Brain pericyte (primary cell): ENCODE measurements at places on chromosomes 1 and 21.

- no peak for DNase-seq
Observed at GRCh38 chr1:165884690-165885304, 57.4 kb downstream of the UCK2 start.

- DNase-seq, result no peak
Observed at GRCh38 chr1:203367057-203367456, 16.1 kb upstream of the FMOD start.

DNA sequence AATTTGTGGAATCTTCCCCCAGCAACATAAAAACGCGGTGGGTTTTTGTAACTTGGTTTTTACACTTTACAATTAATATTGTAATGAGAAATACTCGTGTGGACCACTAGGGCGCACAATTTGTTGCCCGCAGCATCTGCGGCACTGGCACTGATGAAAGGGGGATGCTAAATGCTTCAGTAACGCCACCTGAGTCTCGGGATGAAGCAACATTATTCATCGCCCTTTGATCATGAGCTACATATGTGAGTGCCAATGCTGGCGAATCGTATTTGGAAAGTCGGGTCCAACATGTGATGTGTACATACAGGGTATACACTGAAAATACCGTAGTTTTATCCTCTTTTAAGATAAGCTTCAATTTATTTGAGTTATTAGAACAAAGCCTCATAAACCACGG lies 34.2 kb upstream of the COX20 start:
- DNase-seq, result no peak

DNA sequence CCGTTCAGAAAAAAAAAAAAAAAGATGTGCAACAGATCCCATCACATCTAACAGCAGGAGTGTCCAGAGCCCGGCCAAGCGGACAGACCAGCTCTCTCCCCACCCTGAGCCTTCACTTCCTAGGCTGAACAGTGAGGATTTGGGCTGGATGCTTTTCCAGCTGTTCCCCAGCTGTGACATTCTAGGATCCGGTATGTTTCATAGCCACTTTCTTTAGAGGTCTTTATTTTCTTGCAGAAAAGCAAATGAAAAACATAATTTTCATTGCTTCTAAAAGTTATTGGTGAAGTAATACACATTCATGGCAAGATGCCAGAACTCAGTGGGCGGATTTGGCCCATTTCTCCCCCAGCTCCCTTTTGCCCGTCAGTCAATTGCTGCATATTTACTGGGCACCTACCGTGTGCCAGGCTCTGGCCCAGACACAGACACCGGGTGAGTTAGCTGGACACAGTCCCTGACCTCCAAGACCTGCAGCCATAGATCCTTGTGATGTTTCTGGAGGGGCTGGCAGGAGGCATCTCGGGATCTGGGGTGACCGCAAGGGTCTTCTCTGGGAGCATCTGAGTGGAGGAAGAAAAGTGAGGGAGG lies 213.7 kb upstream of the VAMP3 start:
- DNase-seq, result no peak

DNA sequence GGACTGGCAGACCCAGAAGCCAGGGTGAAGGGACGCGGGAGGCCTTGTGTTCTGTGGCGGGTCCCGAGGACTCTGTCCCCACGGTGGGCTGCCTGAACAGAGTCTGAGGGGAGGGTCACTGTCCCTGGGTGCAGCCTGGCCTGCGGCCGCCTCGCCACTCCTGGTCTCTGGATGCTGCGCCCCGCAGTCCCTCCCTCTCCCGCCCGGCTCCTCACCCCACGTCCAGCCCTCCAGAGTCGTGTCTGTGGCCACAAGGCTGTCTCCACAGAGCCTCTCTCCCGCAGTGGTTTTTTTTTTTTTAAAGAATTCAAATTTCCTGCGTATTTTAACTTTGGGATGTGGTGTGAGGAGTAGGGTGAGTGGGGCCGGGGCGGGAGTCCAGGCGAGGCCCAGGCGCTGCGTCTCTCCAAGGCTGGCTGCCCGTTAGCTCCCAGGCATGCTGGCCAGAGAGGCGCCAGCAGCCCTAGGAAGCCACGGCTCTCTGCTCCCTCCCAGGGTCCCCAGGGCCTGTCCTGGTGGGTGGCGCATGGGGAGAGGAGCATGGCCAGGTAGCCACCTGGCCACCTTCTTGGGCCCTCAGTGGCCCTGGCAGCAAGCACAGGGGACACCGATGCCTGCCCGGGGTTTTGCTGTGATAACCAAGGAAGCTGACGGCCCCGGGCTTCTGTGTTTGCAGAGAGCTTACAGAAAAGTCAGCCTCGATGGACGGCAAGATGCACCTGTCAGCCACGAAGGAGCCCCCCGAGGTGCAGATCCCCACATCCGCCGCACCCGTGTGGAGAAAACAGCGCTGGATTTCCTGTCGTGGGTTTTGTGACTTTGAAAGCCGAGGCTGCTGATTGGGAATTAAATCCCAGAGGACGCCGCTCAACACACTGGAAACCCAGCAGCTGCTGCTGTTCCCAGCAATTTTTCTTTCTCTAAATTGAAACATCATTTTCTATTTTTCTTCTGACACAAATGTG lies 72.8 kb downstream of the MORN1 start:
- no peak for DNase-seq

GRCh38 chr1:14404862-14405301 lies 193.6 kb upstream of the KAZN start:
- no peak for DNase-seq

DNA sequence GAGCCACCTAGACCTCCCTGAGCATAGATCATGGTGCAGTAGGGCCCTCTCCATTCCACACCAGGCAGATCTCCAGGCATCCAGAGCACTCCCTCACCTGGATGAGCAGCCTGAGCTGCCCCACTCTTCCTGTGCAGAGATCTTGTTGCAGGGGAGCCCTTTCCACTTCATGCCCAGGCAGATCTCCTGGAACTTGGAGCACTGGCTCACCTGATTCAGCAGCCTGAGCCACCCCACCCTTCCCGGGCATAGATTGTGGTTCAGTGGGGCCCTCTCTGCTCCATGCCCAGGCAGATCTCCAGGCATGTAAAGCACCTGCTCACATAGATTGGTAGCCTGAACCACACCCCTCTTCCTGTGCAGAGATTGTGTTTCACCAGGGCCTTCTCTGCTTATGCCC lies 78.0 kb downstream of the SEC16B start:
- no peak for DNase-seq

DNA sequence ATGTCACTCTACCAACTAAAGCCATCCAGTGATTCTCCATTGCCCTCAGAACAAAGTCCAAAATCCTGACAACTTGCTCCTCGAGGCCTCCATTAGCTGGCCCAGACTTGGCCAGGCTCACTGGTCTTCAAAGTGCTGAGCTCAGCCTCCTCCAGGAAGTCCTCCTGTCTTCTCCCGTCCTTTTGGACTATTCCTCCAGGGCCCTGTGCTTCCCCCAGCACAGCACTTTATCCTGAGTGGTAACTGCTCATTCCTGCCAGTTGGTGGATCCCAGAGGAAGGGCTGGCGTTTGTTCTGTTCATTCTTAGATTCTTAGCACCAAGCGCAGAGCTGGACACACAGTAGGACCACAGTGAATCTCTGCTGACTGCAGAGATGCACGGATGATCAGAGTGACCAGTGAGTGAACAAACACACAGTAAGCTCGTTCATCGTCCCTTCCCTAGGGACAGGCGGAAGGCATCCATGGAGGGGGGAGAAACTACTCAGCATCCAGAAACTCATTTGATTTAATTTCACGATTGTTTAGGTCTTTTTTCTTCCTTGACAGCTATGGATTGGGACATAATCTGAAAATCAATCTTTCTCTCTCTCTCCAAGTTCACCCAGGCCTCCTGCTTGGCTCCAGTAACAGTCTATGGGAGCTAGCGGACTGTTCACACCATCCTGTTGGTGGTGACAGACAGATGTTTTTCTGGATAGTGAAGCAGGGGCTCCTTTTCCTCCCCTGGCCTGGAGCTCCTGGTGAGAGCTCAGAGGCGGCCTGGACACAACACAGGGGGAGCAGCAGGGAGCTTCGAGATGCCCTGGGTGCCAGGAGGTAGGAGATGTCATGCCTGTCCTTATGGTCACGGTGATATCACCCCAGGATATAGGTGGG lies 180.2 kb downstream of the PTPRU start:
- no peak for DNase-seq

GRCh38 chr1:36989241-36989640 lies 45.1 kb downstream of the GRIK3 start:
- DNase-seq, result no peak

- DNase-seq, result no peak
Observed at GRCh38 chr1:177859572-177859971, 110.3 kb downstream of the SEC16B start.
